ENCODE measurements at places on chromosomes 12 and 14.

DNA sequence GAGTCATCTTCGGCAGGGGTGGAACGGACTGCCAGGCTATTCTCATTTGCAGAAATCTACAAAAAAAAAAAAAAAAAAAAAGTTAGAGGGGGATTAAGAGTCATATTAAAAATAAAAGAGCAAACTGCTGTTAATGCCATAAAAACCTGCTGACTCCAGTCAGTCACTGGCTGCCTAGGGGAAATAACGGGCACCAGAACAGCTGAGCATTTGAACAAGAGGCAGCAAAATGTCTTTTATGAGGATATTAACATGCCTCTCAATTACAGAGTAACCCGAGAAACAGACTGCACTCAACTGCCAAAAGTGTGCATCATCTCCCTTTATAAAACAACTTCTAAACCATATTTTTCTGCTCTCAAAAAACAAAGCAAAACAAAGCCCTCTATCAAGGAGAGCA is 28.7 kb upstream of the CERS5 start:
- no peak for DNase-seq

GRCh38 chr12:21471294-21471693 is 30.1 kb downstream of the RECQL start:
- DNase-seq = no peak

GRCh38 chr14:99562856-99563748 is 40.9 kb downstream of the CCDC85C start:
- no peak for DNase-seq

GRCh38 chr12:538731-539539 is 79.2 kb downstream of the B4GALNT3 start:
- DNase-seq = no peak

- DNase-seq = no peak
These were observed 2.4 kb upstream of the ERC1 start for GRCh38 chr12:988646-989045.

GRCh38 chr12:100445081-100445481 is 28.6 kb upstream of the NR1H4 start:
- DNase-seq = no peak

DNA sequence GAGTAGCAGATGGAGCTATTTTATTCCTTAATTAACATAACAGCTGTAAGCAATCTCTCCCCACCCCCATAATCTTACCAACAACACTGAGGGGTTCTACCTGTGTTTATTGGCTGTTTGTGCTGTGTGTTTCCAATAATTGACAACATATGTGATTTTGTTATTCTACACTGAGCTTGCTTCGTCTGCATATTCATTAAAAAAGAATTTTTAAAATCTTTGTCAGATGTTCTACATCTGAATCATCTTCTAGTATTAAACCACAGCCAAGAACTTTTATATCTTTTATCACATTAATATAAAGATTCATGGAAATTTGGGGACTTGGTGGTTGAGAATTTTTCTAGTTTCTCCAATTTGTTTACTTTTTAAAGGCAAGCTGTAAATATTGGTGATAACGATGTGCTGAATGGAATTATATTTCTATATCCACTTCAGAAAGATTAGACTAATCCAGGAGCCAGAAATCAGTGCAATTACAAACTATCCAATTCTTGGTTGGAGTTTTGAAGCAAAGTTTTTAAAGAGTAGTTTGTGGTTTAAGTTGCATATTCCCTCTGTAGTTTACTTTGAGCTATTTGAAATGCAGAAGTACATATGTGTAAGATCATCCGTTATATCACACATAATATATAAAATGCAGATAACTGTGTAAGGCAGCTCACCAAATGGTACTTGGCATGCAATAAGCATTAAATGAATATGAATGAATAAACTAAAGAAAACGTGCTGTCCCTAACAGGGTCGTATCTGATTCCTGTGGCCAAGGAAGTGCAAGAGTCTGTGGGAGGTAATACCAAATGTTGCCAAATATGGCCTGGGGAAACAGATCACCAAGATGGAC is 206.9 kb downstream of the PELI2 start:
- no peak for DNase-seq

GRCh38 chr12:50647479-50647878 is 116.4 kb upstream of the ATF1 start:
- DNase-seq = no peak

- DNase-seq = no peak
These were observed 44.8 kb downstream of the CPSF6 start for GRCh38 chr12:69284131-69284530.

GRCh38 chr14:94819531-94819930 is 49.6 kb upstream of the GSC start:
- DNase-seq = no peak

Measured in D721Med (cell line).